ENCODE measurements at places on chromosomes 12 and 14.

- DNase-seq = no peak
These were observed 46.2 kb downstream of the BCAT1 start for GRCh38 chr12:24902511-24903328.

DNA sequence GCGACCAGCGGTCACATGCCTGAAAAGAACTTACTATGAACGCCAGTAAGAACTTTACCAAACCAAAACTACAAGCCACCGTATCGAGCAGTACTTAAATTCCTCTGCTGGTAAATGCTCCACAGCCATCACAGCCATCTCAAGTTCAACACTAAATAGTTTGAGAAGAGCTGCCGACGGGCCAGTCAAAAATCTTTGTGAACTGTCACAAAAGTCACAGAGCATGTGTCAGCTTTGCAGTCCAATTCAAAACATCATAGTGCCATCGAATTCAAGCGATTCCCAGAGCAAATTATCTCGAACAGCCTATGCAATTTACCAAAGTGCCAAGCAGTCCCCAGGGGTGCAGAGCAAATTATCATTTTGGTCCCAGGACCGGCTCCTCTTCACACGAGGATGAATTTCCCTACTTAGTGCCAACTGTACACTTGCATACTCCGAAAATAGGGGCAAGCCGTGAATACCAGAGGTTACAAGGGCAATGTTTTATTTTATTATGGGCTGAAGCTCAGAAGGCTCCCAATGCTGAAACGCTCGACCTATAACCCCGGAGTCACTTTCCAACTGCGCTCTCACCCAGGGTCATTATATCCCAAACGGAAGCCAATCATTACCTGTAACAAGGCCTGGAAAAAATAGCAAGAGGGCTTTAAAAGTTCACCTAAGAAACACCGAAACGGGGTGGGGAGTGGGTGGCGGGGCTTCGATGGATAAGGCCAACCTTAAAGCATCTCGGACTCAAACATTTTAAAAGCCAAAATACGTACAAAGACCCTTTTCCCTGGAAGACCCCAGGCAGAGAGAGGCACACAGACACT lies 1.1 kb downstream of the LRP6 start:
- DNase-seq = peak; percentile 40

- no peak for DNase-seq
These were observed 32.1 kb upstream of the CSRNP2 start for GRCh38 chr12:51115533-51115932.

DNA sequence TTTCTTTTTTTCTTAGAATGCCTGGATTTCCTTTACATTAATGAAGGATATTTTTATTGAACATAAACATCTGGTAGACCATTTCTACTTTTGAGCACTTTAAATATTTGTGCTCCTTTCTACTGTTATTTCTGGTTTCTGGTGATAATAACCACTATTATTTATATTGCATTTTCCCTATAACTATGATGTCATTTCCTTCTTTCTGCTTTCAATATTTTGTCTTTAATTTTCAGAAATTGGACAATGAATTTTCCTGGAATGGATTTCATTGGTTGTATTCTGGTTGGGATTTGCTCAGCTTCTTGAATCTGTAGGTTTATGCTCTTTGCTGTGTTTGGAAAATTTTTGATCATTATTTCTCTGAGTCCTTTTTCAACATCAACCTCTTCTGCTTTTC lies 5.2 kb upstream of the PRH1 start:
- DNase-seq = no peak

DNA sequence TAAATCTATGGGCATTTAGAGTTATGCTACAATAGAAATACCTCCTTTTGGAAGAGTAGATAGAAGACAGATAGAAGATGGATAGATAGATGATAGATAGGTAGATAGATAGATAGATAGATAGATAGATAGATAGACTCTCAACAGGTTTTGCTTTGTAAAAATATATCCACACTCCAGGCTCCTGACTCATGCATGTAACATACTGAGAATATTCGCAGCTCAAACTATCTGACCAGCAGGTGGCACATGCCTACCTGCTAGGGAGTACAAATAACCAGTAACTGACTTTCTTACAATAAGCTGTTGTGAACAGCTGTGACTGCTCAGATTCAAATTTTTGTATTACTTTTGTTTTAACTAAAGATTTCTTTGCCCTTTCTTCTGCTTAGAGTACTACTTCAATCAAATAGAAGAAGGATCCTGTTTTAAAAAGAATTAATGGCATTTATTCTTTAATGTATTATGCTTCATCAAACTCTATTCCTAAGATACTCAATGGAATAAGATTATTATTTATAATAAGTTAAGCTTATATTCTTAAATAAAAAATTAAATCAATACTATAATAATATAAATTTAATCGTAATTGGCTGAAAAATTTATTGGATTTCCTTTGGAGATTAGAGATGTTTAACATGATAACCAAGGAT lies 15.8 kb upstream of the CPNE8 start:
- peak; percentile 70 for DNase-seq

- peak; percentile 13 for DNase-seq
These were observed 50.3 kb downstream of the MON2 start for GRCh38 chr12:62516927-62517326.

- DNase-seq = no peak
These were observed 2.6 kb upstream of the DDX47 start for GRCh38 chr12:12810553-12811021.

DNA sequence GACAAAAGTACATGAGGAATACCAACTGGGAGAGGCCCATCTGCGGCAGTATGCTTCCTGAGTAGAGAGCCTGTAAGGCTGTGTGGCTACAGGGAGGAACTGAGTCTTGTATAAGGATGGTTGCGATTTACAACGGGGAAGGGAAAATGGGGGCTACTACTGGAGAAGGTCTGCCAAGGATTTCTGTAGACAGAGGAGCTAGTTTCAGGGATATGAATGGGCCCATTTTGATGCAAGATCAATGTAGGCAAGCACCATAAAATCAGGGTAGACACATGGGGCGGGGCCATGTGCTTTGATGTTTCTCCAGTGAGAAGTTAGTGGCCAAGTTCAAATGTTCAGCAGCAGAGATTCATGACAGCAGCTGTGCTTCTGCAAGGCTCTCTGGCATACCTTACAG lies 149.4 kb downstream of the GPR65 start:
- no peak for DNase-seq

DNA sequence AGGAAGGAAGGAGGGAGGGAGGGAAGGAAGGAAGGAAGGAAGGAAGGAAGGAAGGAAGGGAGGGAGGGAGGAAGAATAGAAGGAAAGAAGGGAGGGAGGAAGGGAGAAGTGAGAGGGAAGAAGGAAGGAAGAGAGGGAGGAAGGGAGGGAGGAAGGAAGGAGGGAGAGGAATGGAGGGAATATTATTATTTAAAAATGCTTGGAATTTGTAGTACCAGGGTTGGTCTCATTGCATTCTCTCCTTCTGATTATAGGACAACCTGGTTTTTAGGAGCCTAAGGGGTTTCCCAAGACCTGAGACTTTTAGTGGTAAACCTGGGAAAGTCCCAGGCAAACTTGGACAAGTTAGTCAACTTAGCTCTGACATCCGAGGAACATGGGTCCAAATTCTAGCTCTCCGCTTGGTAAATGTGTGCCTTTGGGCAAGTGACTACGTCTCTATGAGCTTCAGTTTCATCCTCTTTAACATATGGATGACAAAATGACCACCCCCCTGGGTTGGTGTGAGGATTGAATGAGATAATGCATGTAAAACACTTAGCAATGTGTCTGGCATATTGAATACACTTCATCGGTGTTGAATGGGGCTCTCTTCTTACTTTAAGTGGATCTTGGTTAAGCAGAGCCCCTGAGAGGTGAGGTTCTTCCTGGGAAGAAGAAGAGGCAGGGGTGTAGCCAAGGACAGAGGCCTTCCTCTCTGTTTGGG lies 690.7 kb upstream of the TBX3 start:
- no peak for DNase-seq

GRCh38 chr12:68612697-68613096 lies 2.0 kb downstream of the RAP1B start:
- DNase-seq = no peak

- DNase-seq = no peak
These were observed 15.0 kb downstream of the TMEM121 start for GRCh38 chr14:105541218-105541875.

- peak; percentile 10 for DNase-seq
These were observed 5.0 kb upstream of the SLC4A8 start for GRCh38 chr12:51419425-51420193.

GRCh38 chr12:104953323-104953722 lies 4.8 kb downstream of the SLC41A2 start:
- DNase-seq = no peak

GRCh38 chr12:91203610-91204009 lies 21.0 kb upstream of the DCN start:
- DNase-seq = no peak

- no peak for DNase-seq
These were observed 71.1 kb downstream of the PTCSC3 start for GRCh38 chr14:36105401-36105800.

DNA sequence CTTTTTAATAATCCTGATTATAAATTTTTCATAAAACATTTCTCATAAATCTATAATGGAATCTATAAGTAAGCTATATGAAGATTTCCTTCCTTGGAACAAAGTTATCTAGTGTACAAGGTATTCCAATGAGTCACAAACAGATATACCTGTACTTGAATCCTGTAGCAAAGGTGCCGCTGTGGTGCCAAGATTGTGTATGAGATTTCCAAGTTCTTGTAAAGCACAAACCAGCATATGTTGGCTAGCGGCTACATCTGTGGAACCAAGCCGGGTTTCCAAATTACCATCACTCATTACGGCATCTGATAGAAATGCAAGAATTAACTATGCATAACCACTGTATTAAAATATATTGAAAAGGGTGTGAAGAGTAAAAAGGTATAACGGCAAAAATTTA lies 34.1 kb downstream of the HEATR5A start:
- no peak for DNase-seq

- DNase-seq = no peak
These were observed 82.2 kb downstream of the MOK start for GRCh38 chr14:102222751-102223150.

- DNase-seq = no peak
These were observed 1.9 kb downstream of the IFNG-AS1 start for GRCh38 chr12:67991158-67991557.

GRCh38 chr12:84772281-84772680 lies 140.3 kb downstream of the SLC6A15 start:
- no peak for DNase-seq

DNA sequence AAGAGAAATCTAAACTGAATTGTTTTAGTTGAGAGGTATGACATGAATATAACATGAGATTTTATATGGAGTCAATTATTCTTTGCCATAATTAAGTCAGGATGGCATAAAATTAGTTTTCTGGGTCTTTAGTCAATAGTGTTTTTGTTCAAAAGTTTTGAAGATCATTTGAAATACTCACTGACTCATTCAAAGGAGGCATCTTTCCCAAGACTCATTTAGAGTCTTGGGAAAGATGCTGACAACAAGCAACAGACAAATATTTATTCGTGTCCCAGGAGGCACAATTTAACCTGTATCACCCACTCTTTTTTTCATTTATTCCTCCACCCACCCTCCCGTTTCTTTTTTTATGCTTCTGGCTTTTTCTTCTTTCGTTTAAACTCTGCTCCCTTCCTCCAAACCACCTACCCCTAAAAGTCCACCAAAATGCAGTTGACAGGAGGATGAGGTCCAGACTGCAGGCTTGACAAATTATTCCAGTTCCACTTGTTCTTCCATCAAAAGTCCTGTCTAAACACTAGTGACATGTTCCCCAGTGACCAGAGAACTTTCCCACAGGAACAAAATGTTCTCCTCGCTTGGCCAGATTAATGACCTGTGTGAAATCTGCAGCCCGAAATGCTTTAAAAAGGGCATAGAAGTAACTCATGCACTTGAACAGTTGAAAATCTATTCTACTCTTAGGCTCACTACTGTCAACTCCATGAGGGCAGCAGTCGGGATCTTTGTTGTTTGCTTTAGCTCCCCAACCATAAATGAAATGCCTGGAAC lies 43.3 kb upstream of the CSRP2 start:
- no peak for DNase-seq

GRCh38 chr12:54564768-54565167 lies 15.4 kb downstream of the PDE1B start:
- DNase-seq = no peak

DNA sequence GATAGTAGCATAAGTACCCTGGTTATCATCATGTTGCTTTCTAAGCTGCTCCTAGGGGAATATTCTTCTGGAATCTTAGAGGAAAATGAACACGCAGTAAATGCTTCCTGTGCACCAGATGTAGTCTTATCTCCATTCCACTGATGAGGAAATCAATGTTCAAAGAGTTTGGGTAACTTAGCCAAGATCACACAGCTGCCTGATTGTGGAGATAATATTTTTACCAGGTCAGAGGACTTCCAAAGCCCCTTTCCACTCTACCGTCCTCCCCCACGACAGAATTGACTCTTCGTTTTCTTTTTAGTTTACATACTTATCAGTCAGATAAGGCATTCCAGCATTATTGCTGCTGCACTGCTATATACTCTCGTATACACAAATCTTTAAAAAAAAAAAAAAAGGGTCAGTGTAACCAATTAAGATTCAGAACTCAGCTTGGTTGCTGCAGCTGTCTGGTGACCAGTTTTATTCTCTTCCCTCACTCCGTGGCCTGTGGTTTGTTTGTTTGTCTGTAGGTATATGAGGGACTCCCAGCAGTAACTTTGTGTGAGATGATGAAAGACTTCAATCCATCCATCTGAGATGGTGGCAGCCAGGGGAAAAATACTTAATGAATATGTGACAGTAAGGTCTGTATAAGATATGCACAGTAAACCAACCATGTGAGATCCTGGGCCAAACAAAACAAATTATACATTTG lies 110.5 kb downstream of the TGFB3 start:
- peak; percentile 84 for DNase-seq

DNA sequence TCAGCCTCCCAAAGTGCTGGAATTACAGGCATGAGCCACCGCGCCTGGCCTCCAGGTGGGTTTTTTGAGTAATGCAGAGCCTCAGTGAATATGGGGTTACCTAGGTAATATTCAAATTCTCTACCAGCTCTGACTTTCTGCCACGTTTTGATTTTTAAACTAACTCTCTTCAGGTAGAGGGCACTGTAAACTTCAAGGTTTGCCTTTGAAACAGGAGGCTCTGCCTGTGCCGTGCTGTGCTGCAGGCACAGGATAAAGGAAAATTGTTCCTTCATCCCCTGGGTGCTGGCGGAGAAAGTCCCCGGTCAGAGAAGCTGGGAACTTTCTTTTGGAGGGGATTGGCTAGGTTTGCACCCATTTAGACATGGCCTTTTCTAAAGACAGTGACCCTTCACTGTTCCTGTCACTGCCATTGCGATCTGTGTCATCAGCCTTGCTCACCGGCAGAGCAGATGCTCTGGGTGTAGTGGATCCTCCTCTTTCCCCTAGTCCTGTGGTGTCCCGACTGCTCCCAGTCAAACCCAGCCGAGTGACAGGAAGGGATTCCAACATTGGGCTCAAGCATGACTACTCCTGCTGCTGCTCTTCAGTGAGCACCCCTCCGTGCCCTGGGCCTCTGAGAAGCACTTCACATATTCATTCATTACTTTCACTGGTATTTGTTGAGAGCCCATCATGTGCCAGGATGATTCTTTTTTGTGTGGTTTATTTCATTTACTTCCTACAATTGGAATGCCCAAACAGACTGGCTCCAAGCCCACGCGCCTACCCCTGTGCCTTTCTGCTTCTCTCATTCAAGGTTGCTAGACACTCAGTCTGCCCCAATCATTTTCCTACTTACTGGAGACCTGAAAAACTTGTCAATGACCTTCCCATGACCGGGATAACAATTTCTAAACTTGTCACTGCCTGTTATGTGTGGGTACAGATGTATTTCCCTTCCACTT lies 103.6 kb downstream of the TMEM30B start:
- DNase-seq = no peak

- no peak for DNase-seq
These were observed 37.0 kb upstream of the PNMA1 start for GRCh38 chr14:73751157-73751691.

All from umbilical cord (tissue), 2 donors.